ENCODE measurements at places on chromosomes 3 and 15.
A peak's percentile ranks its signal among the peaks of the same experiment; 100 is the strongest.

DNA sequence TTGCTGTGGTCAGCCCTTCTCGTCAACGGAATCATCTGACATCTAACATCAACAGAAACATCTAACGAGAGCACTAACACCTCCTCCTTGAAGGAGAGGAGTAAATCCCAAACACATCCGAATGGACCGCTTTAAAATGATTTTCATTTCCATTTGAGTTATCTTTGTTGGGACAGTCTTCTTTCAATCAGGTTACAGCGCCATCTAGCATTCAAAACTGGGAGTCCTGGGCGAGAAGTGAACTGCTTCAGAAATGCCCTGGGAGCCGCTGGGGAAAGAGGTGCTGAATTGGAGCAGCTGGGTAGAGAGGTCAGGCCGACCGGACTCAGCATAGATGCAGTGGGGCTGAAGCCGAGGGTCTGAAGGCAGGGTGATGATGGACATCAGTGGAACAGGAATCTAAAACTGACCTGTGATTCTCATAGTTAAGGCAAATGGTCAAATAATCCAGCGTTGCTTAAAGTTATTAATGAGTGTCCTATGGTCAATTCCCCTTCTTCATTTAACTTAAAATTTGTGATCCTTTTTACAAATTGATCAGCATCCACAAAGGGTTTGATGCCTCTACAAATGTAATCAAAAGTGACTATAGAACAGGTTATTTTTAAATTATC, 170.0 kb upstream of the NDN start:
- peak; percentile 11 for DNase-seq

GRCh38 chr3:32106929-32107362, 526 bp downstream of the GPD1L start:
- DNase-seq: no peak

DNA sequence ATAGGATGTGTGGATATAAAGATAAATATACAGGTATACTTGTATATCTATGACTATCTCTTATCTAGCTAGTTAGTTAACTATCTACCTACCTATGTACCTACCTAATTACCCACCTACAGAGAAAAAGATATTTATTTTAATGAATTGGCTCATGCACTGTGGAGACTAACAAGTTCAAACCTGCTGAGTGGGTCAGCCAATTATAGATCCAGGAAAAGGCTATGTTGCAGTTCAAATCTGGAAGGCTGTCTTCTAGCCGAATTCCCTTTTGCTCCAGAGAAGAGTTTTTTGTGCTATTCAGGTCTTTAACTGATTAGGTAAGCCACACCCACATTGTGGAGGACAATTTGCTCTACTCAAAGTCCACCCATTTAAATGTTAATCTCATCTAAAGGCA, 335.0 kb downstream of the GRM7 start:
- no peak for DNase-seq

- DNase-seq: no peak
Observed at GRCh38 chr15:63981596-63982320, 64.5 kb downstream of the DAPK2 start.

DNA sequence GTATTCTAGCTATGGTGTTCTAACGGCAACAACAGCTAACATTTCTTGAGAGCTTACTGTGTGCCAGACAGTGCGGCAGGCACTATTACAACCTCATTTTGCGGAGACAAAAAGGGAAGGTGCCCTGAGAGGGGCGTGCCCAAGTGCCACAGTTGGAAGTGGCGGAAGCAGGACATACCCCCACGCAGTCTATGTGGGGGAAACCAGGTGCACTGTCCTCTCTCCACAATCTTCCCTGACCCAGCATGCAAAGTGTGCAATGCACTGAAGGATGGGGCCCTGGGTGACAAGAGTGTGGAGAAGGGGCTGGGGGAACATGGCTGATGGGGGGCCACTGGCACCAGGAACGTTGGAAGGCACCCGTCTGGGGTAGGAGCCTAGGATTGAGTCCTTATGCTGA, 8.6 kb downstream of the ANP32A start:
- no peak for DNase-seq

GRCh38 chr3:148265841-148266240, 431.9 kb upstream of the AGTR1 start:
- no peak for DNase-seq

GRCh38 chr3:10187290-10187876, 22.7 kb downstream of the IRAK2 start:
- no peak for DNase-seq

DNA sequence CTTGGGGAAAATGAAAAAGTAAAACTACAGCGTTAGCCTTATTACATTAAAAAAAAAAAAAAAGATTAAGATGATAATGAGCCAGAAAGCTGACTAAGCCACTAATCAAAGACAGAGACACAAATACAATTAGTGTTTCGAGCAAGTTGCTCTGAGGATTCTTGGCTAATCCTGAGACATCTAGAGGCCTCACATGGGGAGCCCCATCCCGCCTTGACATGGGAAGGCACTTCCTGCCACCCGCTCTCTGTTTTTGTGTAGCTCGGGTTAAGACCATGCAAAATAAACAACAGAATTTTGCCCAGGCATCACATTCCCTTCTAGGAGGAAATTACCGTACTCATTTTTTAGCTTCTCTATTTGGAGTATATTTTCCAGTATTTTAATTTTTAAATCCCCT, 15.3 kb downstream of the HESX1 start:
- no peak for DNase-seq

- no peak for DNase-seq
Observed at GRCh38 chr3:51935886-51936755, 5.6 kb downstream of the RRP9 start.

DNA sequence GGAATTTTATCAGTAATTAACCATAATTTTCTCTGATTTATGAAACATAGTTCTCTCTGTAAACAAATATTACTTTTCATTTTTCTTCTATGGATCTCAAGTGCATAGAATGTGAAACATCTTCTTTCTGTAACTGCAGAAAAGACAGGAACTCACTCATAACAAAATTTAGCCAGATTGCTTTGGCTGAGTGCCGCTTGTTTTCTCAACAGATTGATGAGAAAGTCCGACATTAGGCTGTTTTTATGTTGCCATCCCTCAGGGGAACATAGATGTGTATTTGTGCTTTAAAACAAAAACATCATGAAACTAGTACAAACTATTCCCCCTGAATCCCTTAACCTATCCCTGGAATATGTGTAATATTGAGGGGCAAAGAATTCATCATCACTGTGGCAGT, 154.2 kb downstream of the B3GALNT1 start:
- no peak for DNase-seq

DNA sequence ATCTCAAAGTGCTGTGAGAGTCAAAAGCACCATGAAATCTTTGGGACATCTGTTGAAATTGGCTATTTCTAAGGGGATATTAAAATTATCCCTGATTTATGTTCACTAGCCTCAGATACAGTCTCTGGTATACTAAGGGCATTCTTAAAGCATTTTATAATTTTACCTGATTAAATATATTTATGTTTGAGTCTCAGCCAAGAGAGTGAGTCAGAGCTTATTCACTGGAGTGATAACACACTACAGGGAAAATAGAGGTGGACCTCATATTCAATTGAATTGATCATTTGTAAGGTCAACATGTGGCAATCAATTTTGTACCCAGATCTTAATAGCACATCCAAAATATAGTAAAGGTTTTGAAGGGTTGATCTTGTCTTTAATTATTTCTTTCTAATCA, 733.6 kb downstream of the EPHA3 start:
- DNase-seq: no peak

DNA sequence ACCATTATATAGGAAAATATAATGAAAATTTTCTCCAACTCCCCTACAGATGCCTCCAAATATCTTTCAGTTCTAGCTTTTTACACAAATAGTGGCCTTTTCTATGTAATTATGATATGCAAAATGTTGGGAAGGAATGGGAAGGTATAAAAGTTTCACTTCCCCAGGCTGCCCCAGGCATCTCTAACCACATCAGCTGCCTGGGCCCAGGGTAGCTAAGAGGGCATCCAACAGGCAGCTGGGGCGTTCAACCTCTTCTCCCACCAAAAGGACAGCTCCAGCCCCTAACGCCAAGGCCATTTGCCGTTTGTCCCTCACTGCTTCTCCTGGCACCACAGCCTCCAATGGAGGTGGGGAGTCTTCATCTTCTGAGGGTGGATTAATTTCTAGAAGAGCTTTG, 188.1 kb upstream of the TSC22D2 start:
- DNase-seq: no peak

- DNase-seq: peak; percentile 66
Observed at GRCh38 chr15:56732886-56733135, 498 bp downstream of the ZNF280D start.

- no peak for DNase-seq
Observed at GRCh38 chr3:25781758-25782594, 1.3 kb downstream of the NGLY1 start.

DNA sequence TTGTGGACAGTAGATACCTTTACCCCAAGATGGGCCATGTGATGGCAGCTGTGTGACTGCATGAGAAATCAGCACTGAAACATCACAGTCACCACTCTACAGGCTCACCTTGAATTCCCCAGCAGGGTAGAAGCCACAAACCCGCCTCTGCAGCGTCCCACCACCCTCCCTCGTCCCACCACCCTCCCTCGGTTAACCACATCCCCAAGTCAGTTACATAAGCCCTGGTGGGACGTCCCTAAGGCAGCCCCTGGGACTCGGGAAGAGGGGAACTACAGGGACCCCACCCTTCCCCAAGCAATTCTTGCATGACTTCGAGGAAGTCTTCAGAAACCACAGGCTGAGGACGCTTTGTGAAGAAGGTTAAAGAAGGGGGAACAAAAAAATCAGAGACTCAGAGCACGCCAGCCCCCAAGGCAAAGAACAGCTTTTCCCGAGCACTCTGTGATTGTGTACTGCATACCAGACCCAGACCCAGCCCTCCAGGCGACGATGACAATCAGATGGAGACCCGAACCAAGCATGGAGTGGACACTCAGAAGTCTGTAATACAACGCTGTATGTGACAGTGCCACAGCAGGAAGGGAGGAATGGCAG, 60.5 kb downstream of the SH3BP5 start:
- no peak for DNase-seq

- DNase-seq: no peak
Observed at GRCh38 chr15:68934341-68934740, 4.0 kb downstream of the SPESP1 start.

- no peak for DNase-seq
Observed at GRCh38 chr3:8743021-8743601, 9.5 kb downstream of the CAV3 start.

DNA sequence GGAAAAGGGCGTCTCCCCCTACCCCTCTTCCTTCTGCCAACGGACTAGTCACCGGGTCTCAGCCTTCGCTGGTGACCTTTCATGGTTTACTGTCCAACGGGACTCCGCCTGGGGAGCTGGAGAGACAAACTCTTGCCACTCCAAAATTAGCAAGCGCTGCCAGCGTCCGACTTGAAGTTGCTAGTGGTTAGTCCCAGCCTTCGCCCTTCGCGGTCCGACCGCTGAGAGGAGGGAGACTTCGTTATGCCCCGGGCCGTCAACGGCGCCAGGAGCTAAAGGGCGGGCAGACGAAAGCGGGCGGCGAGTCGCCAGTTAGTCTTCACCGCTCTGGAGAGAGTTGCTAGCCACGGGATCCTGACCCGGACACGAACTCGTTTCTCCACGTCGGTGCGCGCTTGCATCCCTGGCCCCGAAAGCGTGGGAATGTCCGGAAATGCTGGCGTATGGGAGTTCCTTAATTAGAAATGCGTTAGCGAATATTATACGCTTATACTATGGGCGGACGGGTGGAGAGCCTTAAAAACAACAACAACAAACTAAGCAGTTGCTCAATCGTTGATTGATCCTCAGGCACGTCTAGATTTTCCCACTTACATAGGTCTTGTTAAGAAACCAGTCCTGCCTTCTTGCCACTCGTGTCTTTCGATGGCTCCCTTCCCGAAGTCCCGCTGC, 716 bp downstream of the SMC4 start:
- DNase-seq: peak; percentile 23

DNA sequence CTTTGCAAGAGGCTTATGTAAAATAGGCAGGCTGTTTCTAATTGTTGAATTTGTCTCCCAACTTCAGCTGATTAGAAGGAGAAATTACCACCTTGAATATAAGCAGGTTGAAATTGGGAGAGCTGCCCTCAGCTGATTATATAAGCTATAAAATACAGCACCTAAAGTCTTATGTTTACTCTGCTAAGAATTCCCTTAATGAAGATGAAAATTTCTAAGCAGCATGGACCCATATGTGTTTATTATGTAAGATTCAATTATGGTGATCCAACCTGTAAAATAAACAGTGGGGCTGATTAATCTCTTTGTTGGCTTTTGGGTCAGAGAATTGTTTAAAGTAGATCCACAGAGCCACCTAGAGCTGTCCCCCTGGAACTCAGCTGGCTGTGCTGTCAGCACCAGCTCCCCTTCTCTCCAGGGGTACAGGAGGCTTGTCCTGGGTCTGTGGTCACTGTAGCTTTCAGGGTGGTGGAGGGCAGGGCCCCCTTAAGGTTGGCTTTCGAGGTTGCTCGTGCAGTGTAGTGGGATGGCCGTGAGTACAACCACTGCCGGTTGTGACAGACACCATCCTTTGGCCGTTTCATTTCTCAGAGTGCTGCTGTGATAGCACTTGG, 9.5 kb downstream of the SLCO3A1 start:
- DNase-seq: no peak

DNA sequence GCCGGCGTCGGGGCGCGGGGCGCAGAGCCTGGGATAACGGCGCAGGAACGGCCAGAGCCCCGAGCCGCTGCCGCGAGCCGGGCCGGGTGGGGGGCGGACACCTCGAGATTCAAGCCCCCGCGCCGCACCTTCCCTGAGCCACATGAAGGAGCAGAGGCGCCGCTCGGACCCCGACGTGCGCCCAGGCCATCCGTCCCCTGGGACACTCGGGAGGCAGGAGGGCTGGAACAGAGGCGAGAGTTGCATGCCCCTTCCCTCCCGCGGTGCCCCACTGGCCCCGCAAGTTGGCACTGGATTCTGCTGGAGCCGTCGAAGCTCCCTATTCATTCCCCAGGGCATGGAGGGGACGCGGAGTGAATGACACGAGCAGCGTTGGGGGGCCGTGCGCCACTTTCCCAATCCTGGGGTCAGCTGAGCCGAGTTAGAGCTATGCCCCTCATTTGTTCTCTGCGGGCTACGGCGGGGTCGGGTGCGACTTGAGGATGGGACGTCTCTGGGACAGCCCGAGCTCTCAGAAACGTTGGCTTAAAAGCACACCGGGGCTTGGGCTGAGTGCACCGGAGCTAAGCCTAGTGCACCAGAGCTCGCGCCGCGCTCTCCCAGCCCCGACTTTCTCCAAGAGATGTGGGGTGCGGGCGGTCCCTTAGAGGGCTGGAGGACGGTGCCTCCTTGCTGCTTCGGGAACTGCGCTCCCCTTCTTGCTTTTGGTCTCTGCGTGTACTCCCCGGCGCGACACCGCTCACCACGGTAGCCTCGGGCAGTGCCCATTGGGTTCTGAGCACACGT, 588 bp downstream of the SLC6A1 start:
- DNase-seq: no peak

DNA sequence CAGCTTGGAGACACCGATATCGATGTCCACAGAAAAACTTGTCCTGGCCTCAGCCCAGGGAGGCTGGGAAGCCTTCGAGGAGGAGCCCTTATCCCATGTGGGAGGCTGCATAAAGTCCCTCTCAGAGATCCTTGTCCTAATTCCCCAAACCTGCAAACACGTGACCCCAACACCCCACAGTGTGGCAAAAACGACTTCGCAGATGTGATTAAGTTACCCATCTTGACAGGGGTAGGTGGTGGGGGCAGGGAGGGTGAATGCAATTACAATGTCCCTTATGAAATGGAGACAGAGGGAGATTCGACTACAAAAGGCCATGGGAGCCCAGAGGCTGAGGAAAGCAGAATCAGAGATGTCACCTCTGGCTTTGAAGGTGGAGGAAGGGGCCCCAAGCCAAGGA, 2.3 kb upstream of the TLR9 start:
- DNase-seq: no peak

GRCh38 chr15:88658070-88658965, 19.5 kb downstream of the ISG20 start:
- no peak for DNase-seq
